ENCODE measurements at places on chromosomes 7 and 10. TPM values are rescaled to one million over a fixed set of nuclear protein-coding genes. Genes with fewer than 3 reads are reported as not detected.
A peak's percentile ranks its signal among the peaks of the same experiment; 100 is the strongest.

STEAP2 gene
- 22.5 TPM for total RNA-seq

MRPS33 gene
- total RNA-seq, result 13.6 TPM

SFMBT2 gene
- total RNA-seq, result 11.4 TPM

ITGA8 gene
- 47.4 TPM for total RNA-seq

LIPN gene
- total RNA-seq, result not detected

AIFM2 gene
- total RNA-seq, result 13.3 TPM

HTR5A gene
- total RNA-seq, result not detected

TMEM139 gene
- not detected for total RNA-seq

KLLN gene
- total RNA-seq, result 0.17 TPM

- no peak for DNase-seq
These were observed 851.8 kb downstream of the XPNPEP1 start for GRCh38 chr10:109071539-109071938.

DNA sequence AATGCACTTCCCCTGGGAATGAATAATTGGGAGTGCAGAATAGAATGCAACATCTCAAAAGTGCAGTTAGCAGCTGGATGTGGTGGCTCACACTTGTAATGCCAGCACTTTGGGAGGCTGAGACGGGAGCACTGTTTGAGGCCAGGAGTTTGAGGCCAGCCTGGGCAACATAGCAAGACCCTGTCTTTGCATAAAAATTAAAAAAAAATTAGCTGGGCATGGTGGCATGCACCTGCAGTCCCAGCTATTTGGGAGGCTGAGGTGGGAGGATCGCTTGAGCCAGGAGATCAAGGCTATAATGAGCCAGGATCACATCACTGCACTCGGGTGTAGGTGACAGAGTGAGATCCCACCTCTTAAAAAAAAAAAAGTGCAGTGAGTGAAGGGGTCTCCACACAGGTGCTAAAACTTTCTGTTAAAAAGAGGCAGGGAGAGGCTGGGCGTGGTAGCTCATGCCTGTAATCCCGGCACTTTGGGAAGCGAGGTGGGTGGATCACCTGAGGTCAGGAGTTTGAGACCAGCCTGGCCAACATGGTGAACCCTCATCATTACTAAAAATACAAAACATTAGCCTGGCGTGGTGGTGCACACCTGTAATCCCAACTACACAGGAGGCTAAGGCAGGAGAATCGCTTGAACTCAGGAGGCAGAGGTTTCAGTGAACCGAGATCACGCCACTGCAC, 13.5 kb upstream of the ZMIZ1 start:
- no peak for DNase-seq

DNA sequence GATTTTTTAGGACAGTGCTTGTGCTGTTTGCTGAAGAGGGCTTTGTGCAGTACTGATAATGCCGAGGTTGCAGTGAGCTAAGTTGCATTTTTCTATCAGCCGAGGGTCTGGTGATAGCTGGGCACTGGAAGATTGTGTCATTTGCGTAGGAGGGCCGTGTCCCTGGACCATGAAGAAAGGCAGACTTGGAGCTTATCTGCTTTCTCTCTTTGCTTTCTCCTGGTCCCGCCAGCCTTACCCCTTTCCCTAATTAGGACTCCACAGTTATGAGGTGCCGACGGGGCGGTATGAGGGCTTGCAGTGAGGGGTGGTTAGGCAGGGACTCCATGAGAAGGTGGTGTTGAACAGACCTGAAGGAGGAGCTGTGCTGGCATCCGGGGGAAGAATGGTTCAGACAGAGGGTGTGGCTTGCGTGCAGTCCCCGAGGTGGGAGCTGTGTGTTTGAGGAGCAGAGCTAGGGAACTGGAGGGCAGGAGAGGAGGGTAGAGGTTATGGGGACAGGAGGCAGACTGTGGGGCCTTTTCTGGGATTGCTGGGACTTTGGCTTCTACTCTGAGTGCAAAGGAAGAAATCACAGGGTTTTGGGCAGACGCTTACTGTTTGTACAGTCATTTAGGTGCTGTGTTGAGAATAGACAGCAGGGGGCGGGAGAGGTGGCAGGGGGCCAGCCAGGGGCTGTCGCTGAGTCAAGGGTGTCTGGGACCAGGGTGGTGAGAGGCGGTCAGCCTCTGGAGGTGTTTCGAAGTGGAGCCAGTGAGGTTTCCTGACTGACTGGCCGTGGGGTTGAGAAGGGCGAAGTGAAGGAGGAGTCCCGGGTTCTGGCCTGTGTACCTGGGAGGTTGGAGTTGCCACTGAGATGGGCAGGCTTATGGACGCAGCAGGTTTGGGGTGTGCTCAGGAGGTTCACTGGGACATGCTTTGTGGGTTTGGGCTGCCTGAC, 43.4 kb downstream of the PRF1 start:
- DNase-seq, result no peak

- no peak for DNase-seq
These were observed 1159.0 kb downstream of the TYW1 start for GRCh38 chr7:68155676-68156075.

GRCh38 chr7:44604941-44605340, 1.5 kb upstream of the OGDH start:
- no peak for DNase-seq

GRCh38 chr7:69837387-69838068, 239.3 kb downstream of the AUTS2 start:
- peak; percentile 62 for DNase-seq

GRCh38 chr7:30159163-30159562, 24.4 kb downstream of the MTURN start:
- DNase-seq, result no peak

GRCh38 chr10:8275911-8276310, 221.4 kb downstream of the GATA3 start:
- peak; percentile 53 for DNase-seq

DNA sequence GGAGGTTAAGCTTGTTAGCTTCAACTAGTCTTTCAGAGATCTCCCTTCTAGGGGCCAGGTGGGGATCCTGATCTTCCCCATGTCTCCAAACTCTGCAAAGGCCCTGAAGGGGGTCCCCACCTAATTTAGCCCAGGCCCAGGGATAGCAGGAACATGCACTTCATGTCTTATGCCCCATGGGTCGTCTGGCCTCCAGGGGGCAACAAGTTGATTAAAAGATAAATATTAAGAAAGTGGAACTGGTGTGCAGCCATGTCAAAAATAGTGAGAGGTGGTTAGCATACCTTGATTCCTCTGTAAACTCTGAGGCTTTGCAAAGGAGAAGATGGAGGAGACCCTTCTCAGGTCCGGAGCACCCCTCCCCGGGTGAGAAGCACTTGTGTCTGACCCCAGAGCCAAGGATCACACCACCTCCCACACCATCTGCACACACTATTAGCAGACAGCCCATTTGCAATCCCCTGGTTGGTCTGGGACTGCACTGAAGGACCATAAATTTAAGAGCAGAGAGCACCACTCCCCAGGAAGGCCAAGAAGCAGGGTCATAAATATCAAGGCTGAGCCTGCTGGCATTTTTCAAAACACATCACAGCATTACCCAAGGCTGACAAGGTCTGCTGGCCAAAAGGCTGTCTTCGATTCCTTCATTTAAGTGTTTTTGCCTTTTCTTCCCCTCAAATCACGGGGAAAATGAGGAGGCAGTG, 44.2 kb upstream of the LRRC18 start:
- no peak for DNase-seq

GRCh38 chr7:54546081-54546985, 4.2 kb downstream of the VSTM2A start:
- DNase-seq, result no peak

GRCh38 chr10:17031637-17032635, 97.7 kb downstream of the CUBN start:
- peak; percentile 66 for DNase-seq

DNA sequence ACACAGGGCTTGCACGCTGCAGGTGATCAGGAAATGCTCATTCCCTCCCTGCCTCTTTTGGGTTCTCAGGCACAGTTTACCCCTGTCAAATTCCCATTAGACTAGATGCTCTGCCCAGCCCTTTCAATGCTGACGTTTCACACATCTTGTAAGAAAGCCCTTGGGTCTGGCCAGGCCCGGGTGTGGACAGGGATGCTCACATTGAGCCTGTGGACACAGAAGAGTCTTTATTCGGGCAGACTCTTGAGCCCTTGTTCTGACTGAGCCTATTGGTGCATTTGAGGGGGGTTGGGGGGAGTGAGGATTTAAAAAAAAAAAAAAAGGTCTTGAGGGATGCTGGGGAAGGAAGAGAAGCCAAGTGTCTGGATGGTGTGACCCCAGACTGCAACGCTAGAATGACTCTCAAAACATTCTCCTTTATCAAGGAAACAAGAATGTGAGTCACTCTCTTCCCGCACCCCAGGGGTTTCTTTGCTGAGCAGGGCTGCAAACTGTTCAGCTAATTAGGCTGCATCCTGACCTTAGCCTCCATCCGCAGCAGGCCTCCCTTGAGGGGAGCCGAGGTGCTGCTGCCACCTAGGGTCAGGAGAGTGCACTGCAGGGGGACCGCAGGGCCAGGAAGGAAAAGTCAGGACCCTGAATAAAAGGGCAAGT, 53.6 kb upstream of the TMEM72 start:
- DNase-seq, result no peak

GRCh38 chr7:818031-818699, 14.1 kb upstream of the SUN1 start:
- DNase-seq, result no peak

GRCh38 chr10:131430716-131431412, 119.3 kb upstream of the TCERG1L start:
- no peak for DNase-seq

DNA sequence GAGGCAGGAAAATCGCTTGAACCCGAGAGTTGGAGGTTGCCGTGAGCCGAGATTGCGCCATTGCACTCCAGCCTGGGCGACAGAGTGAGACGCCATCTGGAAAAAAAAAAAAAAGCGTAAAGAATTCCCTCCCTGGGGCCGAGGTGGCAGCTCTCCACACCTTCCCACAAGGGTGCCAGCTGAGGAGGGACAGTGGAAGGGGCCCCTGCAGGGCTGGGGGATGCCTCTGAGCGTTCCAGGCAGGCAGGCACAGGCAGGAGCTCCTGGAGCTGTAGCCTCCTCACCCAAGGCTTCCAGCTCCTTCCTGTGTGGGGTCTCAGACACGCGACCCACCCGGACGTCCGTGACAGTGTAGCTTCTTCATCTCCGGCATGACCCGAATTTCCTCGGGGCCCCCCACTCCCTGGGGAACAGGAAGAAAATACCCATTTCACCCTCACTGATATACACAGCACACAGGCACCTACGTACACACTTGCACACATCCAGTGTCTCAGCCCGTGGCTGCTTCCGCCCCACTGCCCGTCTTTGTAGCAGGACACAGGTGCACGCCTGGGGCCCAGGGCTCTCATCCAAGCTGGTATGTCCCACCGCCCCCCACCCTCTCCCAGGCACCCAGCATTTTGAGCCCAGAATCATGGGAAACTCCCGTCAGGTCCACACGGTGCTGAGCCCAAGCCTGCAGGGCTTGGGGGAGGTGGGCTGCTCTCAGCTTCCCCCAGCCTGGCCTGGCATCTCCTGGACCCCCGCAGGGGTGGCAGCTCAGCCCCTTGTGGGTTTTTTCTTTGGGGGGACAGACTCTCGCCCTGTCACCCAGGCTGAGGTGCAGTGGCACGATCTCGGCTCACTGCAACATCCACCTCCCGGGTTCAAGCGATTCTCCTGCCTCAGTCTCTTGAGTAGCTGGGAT, 25.7 kb downstream of the GRIFIN start:
- DNase-seq, result no peak

DNA sequence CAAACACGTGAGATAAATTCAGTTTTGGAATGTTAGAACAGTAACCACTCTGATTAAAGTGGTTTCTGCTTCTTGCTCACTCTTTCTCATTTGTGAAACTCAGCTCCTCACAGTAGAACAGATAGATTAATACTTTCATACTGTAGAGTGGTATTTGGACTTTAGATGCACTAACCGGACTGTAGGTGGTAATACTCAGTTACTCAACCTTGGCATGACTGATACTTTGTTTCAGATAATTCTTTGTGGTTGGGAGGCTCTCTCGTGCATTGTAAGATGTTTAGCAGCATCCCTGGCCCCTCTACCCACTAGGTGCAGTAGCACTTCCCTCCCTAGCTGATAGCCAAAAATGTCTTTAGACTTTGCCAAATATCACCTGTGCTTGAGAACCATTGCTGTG, 37.6 kb downstream of the MCU start:
- no peak for DNase-seq

DNA sequence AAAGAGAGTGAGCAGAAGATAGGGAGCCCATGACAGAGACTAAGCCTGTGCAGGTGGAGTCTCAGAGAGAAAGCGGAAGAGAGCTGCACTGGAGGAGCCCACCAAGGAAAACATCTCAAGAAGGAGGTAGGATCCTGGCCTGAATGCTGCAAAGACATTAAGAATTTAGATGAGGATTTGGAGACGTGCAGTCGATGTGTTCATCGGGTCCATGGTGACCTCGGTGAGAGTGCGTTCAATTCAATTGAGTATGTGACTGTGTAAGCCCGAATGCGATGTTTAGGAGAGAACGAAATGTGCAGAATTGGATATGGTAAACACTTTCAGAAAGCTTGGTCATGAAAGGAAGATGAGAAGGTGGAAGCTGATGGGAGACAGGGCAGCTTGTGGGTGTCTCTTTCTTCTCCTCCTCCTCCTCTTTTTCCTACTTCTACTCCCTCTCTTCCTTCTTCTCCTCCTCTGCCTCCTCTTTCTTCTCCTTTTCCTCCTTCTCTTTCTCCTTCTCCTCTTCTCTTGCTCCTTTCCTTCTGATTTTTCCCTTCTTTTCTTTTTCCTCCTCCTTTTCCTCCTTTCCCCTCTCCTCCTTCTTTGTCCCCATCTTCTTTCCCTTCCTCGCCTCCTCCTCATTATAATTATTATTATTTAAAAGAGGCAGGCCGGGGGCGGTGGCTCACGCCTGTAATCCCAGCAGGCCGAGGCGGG, 276.0 kb downstream of the RPS24 start:
- DNase-seq, result peak; percentile 77
